ENCODE measurements at places on chromosomes 7 and 10.

- DNase-seq = no peak
These were observed 16.2 kb downstream of the CNNM1 start for GRCh38 chr10:99345350-99345749.

- no peak for DNase-seq
These were observed 39.5 kb downstream of the TACR2 start for GRCh38 chr10:69377191-69377590.

GRCh38 chr10:113411456-113411855 lies 141.4 kb upstream of the HABP2 start:
- DNase-seq = no peak

DNA sequence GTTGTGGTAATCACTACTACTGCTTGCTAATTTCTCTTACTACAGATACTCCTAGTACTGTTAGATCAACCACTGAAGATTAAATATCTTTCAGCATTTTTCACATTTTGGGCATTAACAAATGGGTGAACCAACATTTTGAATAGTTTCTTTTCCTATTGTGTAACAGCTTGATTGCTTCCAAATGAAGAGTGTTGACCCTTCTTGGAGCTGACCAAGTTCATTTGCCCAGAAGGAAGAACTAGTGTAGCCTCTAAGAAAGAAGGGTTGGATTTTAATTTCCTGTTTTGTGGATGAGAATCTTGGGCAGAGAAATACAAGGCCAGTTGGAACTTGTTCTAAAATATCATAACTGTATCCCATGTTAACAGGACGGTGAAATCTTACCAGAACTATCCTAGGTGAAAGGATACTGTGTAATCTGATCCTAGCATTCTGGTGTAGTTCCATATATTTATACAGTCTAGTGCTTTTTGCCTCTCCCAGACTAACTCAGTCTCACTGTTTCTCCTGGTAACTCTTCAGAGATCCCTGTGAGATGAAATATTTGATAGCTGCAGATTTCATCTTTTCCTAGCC lies 37.3 kb downstream of the SND1 start:
- DNase-seq = no peak

GRCh38 chr7:36100226-36100625 lies 52.8 kb upstream of the EEPD1 start:
- DNase-seq = no peak

DNA sequence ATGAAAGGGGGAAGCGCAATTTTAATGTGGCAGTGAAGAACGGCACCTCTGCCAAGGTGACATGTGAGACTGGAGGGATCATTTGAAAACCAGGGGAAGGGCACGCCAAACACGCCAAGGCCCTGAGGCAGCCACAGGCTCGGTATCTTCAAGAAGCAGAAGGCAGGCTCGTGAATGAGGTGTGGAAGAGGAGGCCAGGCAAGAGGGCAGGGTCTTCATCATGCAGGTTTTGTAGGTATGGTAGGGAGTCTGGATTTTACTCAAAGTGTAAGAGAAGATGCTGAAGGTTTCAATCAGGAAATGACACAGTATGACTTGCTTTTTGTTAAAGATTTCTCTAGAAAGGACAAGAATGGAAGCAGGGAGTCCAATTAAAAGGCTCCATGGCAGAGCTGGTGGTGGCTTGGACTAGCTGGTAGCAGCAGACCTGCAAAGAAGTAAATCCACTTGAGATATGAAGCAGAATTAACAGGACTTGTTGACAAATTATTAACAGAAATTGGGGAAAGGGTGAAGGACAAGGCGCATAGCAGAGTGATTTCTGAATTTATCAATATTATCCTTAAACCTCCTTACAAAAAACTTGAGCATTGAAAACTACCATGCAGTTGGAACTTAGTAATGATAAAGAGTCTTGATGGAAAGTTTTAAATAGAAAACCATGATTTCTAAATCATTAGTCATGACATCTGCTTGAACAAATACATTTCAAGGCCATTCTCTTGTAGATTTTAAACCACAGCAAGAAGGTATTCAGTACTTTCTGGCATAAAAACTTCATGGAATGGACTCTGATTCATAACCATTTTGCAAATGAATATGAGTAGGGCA lies 70.4 kb downstream of the COA1 start:
- DNase-seq = peak; percentile 12

GRCh38 chr7:24826662-24827020 lies 69.4 kb upstream of the GSDME start:
- DNase-seq = no peak

- no peak for DNase-seq
These were observed 93.7 kb downstream of the OAT start for GRCh38 chr10:124324856-124325632.

DNA sequence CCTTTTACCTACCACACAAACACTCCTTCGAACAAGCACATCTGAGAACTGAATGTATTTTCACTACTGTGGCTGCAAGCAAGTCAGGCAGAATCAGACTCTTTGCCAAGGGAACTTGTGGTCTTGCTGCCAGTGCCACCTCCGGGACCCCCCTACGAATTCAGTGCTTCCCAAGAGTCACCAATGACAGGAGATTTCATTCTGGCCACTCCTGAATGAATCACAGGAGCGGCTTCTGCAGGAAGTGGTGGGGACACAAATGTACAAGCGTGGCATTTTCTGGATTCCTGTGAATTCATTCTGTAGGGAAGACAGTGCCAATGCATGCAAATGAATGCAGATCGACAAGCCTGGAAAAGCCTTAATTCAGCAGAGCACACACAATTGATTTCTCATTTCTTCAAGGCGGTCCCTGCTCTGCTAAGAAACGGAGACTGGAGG lies 161.2 kb downstream of the CAMK1D start:
- DNase-seq = no peak

- no peak for DNase-seq
These were observed 43.3 kb downstream of the CNOT4 start for GRCh38 chr7:135466442-135467206.

DNA sequence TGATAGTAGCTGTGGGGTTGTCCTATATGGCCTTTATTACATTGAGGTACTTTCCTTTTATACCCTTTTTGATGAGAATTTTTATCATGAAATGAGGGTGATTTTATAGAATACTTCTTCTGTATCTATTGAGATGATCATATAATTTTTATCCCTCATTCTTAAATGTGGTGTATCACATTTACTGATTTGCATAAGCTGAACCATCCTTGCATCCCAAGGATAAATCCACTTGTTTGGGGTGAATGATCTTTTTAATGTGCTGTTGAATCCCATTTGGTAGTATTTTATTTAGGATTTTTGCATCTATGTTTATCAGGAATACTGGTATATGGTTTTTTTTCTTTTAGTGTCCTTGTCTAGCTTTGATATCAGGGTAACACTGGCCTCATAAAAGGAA lies 84.5 kb upstream of the IL6 start:
- DNase-seq = no peak

GRCh38 chr7:79304711-79305110 lies 148.8 kb downstream of the MAGI2 start:
- DNase-seq = no peak

Data from DMS79 treated with DMSO at 0.1 percent for 48 hours (cell line).